ENCODE measurements at places on chromosomes 12 and 14.

DNA sequence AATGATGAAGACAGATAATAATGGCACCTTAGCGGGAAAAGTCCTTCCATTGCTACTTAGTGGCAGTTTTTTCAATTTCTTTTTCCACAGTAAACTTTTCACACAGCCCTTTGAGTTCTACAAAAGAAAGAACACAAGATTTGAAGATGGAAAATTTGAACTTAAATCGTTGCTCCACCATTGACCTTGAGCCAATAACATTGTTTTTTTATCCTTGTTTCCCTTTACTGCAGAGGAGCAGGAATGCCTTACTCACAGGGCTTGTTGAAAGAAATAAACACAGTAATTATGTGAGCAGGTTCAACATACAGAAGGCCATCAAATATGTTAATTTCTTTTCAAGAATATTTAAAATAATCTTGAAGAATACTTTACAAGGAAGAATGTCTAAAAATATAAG lies 181.5 kb upstream of the KRR1 start:
- DNase-seq, result no peak

GRCh38 chr14:50040401-50040775 lies 76.0 kb downstream of the VCPKMT start:
- peak; percentile 39 for DNase-seq

DNA sequence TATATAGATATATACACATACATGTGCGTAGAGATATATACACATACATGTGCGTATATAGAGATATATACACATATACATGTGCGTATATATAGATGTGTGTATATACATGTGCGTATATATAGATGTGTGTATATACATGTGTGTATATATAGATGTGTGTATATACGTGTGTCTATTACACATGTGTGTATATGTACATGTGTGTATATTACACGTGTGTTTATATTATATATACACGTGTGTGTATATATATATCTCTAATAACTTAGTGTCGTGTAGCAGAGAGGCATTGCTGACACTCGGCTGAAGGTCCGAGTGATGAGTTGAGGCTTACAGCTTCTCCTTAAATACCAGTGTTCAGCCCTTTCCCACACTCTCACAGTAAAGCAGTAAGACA lies 133.7 kb downstream of the GLT1D1 start:
- DNase-seq, result no peak

DNA sequence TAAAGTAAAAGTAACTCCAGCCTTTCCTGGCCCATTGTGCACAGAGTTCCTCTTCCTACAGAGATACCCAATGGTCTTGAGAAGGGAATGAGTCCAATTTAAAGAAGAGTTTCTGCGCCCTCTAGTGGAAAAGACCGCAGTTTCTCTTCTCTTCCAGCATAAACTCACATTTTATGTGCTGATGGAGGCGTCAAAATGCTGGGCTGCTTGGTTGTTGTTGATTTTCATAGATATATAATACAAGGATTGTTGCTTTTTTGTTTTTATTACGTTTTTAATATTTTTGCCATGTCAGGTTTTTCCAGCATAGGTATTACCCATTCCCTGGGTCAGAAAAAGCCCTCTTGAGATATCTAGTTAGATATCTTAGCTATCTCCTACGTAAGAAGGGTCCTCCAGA lies 356.9 kb upstream of the STXBP6 start:
- peak; percentile 14 for DNase-seq

DNA sequence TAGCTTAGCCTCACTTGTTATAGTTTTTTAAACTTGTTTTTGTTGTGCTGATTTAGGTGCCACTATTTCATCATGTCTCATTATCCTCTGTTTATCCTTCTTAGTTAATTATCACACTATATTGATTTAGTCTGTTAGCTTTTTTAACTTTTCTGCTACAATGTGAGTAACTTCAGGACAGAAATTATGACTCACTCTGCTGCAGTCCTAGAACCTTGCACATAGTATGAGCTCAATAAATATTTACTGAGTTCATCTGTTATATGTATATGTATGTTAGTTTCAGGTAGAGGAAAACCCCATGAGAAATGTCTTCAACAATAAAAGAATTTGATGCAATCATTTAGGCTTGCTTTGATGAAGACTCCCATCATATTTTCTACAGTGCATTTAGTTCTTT lies 224.3 kb upstream of the NAV3 start:
- DNase-seq, result no peak

GRCh38 chr12:87254381-87255030 lies 774.7 kb downstream of the C12orf50 start:
- DNase-seq, result no peak

- DNase-seq, result no peak
Observed at GRCh38 chr12:29429999-29430715, 49.2 kb upstream of the ERGIC2 start.

Data from stimulated activated naive CD8-positive, alpha-beta T cell treated with anti-CD3 and anti-CD28 coated beads, Interleukin-15, Interleukin-2, amounts not matched to agents 100 U/mL and 50 U/mL, for 24 hours (primary cell).